ENCODE measurements at places on chromosomes 12 and 14. TPM values are rescaled to one million over a fixed set of nuclear protein-coding genes. Genes with fewer than 3 reads are reported as not detected.

Gene RERGL
- total RNA-seq: not detected

Gene COL2A1
- not detected for total RNA-seq

Gene ACVRL1
- not detected for total RNA-seq

Gene NTS
- not detected for total RNA-seq

Gene C12orf76
- 13.4 TPM for total RNA-seq

Gene CELA1
- not detected for total RNA-seq

Gene HECTD4
- 35.2 TPM for total RNA-seq

Gene TMEM132C
- total RNA-seq: not detected

Gene ZNF84
- 24.4 TPM for total RNA-seq

Gene CYP46A1
- 0.20 TPM for total RNA-seq

Gene RNASE7
- 11.8 TPM for total RNA-seq

Gene MSI1
- total RNA-seq: not detected

Gene MORN3
- total RNA-seq: 0.52 TPM

Gene SMAGP
- 17.4 TPM for total RNA-seq

Data from MCF 10A (cell line).